ENCODE measurements at places on chromosomes 6 and 20.

GRCh38 chr20:4065391-4065844 lies 50.1 kb upstream of the RNF24 start:
- DNase-seq: no peak

GRCh38 chr6:46974786-46975185 lies 53.0 kb upstream of the ADGRF5 start:
- DNase-seq: no peak

GRCh38 chr20:24987244-24987643 lies 5.3 kb downstream of the APMAP start:
- DNase-seq: no peak

DNA sequence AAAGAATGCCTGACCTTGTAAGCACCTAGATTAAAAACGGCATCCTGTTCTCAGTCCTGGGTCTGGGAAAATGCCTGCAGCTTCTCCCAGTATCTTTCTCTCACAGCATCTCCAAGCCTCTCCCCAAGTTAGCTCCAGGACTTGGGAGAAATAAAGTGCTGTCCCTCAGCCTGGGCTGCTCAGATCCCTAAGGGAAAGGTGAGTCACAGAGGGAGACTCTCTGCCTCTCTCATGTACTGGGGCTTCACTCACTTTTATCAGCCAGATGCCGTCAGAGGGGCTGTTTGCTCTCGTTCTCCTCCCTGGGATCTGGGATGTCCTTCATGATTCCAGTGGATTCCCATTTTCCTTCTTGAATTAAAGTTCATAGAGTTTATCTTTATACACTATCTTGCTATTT lies 293.6 kb downstream of the COL12A1 start:
- DNase-seq: no peak

DNA sequence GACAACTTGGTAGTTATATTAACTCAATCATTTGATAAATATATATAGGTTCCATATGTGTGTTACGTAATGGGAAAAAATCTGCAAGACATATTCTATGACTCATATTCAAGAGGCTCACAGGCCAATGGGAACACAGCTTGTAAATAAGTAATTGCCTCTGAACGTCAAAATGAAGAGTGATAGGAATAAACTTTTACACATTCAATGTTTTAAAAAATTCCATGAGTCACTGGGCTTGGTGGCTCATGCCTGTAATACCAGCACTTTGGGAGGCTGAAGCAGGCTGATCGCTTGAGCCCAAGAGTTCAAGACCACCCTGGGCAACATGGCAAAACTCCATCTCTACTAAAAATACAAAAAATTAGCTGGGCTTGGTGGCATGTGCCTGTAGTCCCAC lies 209.4 kb upstream of the MCHR2 start:
- no peak for DNase-seq

GRCh38 chr6:89140347-89141156 lies 5.3 kb upstream of the PM20D2 start:
- DNase-seq: no peak
